ENCODE measurements at places on chromosomes 6 and 20.

- DNase-seq, result no peak
These were observed 16.5 kb upstream of the SPAG4 start for GRCh38 chr20:35598899-35599775.

DNA sequence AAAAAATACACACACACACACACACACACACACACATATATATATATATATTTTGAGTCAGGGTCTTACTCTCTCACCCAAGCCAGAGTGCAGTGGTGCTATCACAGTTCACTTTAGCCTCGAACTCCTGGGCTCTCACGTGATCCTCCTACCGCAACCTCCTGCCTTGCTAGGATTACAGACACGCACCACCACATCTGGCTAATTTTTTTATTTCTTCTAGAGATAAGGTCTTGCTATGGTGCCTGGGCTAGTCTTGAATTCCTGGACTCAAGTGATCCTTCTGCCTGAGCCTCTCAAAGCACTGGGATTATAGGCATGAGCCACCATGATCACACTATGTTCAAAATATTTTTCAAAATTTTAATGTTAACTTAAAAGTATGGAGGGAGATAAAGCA is 43.5 kb downstream of the NUP153 start:
- no peak for DNase-seq

GRCh38 chr20:12179692-12180091 is 262.0 kb downstream of the BTBD3 start:
- no peak for DNase-seq

DNA sequence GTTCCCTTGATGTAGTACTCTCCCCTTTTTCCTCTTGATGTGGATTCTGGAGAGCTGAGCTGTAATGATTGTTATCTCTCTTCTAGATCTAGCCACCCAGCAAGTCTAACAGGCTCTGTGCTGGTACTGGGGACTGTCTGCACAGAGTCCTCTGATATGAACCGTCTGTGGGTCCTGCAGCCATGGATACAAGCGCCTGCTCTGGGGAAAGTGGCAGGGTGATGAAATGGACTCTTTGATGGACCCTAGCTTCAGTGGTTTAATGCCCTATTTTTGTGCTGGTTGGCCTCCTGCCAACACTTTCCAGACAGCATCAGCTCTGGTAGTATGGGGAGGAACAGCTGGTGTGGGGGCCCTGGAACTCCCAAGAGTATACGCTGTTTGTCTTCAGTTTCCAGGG is 216.3 kb downstream of the ADGRG6 start:
- no peak for DNase-seq

GRCh38 chr20:59576216-59576953 is 28.0 kb upstream of the PHACTR3 start:
- DNase-seq, result no peak

DNA sequence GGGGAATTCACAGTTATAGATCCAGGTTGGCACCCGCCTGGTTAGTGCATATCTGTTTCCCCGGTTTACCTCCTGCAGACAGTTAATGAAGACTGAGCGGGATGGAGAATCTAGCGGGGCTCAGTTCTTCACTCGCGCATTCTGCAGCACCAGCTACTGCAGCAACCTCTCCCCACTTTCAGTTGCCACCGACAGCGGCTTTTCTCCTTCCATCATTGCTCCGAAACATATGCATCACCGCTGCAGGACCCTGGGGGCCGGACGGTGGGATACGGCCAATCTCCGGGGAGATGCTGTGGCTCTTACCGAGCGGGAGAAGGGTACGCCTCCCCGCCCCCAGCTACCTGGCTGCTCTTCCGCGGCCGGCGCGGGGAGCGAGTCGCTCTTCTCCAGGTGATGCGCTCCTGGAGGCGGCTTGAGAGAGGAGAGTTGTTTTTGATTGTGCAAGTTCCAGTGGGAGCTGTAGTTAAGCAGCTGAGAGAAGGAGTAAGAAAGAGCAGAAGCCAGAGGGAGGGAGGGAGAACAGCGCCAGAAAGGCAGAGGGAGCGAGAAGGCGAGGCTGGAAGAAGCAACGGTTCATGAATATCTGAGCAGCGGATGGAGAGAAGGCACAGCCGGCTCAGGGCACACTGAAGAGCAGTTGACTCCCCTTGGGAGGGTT is at the start of gene SGK1:
SGK1 (minus strand) TSS at position 642 of the 661 bp plus-strand sequence. CDS start 652 bp downstream, outside the sequence.
- DNase-seq, result no peak

DNA sequence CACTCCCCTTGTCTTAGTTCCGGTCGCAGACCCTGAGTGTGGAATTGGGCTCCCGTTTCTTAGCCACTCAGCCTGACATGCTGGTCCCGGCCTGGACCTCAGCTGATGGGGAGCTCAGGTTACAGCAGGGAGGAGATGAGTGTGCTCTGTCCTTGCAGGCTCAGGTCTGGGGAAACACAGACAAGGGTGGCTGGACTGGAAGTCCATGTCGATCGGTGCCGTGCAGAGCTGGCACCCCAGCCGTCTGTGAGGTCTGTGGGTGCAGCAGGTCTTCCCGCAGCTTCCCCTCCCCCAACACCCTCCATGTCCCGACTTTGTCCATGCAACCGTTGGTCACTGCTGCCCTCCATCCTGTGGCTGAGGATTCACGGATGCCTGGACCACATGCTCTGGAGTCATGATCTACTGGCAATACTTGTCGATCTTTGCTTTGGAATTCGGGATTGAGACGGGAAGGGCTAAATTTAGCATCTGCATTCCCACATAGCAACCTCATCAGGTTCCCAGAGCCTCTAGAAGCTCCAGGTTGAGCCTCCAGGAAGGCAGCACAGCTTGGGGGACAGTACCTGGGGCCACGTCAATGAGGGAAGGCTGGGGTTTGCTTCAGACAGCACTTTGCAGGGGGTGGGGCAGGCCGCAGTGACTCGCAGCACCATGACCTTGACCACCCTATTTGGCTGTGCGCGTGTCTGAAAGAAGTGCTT is 118.8 kb downstream of the PSMB1 start:
- DNase-seq, result no peak

DNA sequence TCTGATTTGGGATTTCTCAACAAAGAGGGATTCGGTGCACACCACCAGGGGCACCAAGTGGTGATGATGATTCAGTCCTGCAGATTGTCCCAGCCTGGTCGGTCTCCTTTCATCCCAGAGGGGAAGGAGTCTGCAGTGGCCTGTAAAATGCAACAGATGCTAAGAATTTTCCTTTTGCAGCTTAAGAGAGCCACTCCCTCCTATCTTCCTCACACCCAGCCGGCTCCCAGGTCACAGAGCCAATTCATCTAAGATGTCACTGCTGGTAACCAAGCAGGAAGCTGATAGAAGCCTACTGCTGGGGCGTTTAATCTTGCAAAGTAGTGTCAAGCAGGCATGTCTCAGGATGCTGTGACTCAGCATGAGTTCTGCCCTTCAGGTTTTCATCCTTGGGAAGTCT is 203.8 kb upstream of the LRFN2 start:
- DNase-seq, result no peak

DNA sequence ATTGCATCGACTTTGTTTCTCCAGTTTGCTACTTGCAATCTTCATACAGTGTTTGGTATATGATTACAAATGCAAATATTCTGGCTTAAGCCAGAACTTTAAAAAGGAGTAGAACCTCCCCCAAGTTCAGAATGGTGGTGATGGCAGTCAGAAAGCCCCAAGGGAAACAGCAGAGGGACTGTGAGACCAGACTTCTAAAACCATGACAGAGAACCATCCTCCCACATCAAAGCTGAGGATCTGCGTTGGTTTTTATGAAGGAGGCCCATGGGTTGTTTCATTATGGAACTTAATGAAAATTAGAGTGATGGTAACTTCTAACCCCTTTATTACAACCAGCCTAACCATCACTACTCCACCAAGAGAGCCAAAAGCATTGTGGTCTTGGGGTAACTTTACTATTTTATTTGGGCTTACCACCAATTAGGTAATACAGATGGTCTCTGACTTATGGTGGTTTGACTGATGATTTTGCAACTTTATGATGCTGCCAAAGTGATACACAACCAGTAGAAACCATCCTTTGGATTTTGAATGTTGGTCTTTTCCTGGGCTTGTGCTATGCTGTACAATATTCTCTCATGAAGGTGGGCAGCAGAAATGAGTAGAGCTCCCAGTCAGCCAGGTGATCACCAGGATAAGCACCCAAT is 10.9 kb upstream of the MRS2 start:
- no peak for DNase-seq

GRCh38 chr6:65623566-65623965 is 83.5 kb downstream of the EYS start:
- DNase-seq, result no peak

DNA sequence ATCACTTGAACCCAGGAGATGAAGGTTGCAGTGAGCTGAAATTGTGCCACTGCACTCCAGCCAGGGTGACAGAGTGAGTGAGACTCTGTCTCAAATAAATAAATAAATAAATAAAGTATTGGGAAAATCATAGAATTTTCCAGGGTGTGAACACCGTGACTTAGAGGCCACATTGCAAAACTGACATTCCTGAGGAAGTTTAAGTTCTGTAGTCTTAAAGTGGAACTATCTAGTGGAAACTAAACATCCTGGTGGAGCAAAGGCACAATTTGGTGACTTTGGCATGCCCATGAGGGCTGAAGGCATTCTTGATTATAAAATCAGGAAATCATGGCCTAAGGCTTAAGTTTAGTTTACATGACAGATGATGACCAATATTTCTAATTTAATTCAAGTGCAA is 32.7 kb upstream of the MCM3 start:
- no peak for DNase-seq

DNA sequence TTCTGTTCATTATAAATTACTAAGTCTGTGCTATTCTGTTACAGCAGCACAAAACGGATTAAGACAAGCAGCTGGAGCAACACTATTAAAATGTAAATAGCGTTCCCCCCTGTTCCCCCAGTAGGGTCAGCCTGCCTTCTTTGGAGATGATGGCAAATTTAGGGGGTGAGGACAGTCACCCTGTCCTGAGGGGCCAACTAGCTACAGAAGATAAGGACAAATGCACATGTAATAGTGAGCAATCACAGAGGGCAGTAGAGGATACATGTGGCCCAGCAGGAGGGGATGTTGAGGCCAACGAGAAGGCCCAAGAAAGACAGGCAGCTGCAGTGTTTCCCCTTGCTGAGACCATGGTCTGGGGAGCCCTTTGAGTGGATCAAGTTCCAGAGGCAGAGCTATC is 266.7 kb upstream of the CDYL start:
- no peak for DNase-seq

GRCh38 chr6:6008089-6008647 is 1.4 kb upstream of the NRN1 start:
- DNase-seq, result no peak

- DNase-seq, result no peak
These were observed 48.8 kb downstream of the NOX3 start for GRCh38 chr6:155406801-155407200.

- no peak for DNase-seq
These were observed 82.3 kb downstream of the CD164 start for GRCh38 chr6:109299776-109300564.

DNA sequence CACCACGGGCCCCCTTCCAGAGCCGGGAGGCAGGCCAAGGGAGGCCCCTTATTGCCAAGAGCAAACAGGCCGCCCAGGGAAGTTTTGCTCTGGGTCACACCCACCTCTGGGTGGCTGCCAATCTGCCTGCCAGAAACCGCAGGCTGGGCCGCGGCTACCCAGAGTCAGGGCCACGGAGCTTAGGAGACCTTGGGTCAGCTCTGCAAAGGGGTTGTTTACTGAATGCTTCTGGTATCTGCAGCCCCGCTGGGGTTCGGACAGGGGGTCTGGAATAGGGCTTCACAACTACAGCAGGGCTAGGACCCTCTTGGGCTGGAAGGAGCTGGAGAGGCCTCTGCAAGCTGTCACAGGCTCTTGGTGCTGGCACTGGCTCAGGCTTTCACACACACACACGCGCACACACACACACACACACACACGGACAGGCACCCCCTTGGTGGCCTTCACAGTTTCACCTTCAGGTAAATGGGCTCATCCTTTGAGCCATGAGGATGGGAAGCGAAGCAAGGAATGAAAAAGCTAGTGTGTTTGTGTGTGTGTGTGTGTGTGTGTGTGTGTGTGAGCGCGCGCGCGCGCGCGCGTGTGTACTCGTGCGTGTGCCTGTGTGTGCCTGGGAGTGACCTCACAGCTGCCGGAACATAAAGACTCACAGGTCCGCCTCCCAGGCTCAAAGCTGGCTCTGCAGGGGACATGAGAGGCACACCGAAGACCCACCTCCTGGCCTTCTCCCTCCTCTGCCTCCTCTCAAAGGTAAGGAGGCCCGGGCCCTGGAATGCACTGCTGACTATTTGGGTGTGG is at the start of gene CCN5:
CCN5 (plus strand) TSS at position 669 of the 798 bp plus-strand sequence; CDS start at position 691, 22 bp downstream.
- DNase-seq, result no peak

GRCh38 chr6:41931792-41932191 is 9.8 kb downstream of the CCND3 start:
- DNase-seq, result no peak

DNA sequence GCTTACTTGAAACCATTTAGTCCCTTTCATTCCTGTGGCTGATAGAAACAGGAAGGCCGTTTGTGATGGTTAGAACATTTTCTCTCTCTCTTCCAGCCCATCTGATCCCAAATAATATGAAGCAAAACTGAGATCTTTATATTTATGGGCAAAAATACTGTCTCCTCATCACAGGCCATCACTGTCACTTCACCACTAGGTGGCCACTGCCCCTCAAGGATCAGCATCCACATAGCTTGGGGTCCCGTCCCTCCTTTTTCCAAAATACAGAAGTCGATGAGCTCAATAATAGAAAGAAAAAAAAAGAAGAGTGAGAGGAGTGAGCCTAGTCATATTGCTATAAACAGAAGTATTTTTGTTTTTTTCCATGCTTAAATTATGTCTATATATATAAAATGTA is 46.4 kb upstream of the LAMP5 start:
- no peak for DNase-seq

DNA sequence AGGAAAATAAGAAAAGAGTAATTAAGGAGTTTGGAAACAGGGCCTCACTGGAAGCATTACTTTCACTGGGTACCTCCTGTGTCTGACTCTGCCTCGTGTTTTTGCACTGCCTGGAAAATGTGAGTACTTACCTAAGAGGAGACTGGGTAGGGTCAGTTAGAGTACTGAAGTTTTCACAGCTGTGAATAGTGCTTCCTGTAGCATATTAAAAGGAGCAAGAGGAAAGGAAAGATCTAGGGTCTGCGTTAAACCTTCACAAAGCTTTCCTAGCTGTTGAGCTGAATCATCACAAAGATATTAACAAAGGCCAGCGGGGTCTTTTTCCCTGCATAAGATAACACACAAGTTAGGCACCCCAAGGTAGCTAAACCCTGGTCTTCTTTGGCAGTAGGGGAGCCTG is 82.3 kb downstream of the MLIP start:
- no peak for DNase-seq

GRCh38 chr6:36132246-36132895 is 2.1 kb downstream of the MAPK13 start:
- DNase-seq, result no peak

GRCh38 chr20:13035399-13036152 is 26.8 kb downstream of the SPTLC3 start:
- no peak for DNase-seq

DNA sequence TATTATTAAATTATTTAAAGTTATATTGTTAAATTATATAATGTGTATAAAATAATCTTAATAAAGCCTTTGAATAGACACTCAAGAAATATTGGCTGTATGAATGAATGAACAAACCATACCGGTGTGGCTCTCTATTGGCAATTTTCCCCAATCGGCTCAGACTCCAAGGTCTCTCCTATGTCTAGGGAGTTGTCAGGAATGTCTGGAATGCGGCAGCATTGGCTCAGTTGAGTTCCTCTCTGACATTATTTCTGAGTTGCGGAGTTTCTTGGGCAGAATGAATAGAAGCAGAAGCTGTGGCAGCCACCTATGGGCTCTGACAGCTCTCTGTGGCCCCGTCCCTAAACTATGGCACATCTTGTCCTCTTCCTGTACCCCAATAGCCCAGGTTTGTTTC is 111.0 kb downstream of the SOBP start:
- no peak for DNase-seq

GRCh38 chr6:88730611-88731011 is 232.8 kb downstream of the RNGTT start:
- DNase-seq, result no peak

All from activated T-cell treated with anti-CD3 and anti-CD28 coated beads for 24 hours (primary cell).